Stimulated activated CD4-positive, alpha-beta T cell treated with anti-CD3 and anti-CD28 coated beads, Interleukin-12 subunit alpha, Interleukin-12 subunit beta, amount 100 ng/mL, for 24 hours (primary cell): ENCODE measurements at places on chromosomes 1 and 21.
A peak's percentile ranks its signal among the peaks of the same experiment; 100 is the strongest.

GRCh38 chr1:98991127-98992012 lies 13.3 kb downstream of the PLPPR5 start:
- DNase-seq: no peak

GRCh38 chr1:25343872-25344271 lies 5.7 kb downstream of the TMEM50A start:
- no peak for DNase-seq

DNA sequence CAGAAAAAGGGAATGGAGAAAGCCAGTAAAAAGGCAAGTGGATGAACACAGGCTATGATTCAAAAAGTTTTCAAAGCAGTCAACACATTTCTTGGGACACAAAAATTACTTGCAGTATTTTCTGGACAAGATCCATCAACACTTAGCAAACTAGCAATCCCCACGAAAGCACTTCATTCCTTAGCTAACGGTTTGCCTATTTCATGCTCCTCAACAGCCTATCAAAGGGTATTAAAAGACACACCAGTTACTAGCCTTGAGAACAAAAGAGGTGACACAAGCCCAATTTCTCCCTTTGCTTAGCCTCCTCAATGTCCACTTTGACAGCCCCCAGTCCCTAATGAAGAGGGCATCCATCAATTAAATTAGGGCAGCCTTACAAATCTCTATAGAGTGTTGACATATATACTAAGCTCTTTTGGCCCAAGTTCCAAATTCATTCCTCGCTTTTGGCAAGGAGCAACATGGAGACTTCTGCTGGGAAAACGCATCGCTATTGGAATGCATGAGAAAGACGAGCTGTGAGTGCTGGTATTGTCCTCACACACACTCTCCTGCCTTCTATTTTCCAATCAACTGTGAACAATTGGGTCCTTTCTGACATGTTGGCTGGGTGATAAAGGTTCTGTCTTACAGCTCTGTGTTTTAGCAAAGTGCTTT lies 180.0 kb downstream of the TNR start:
- DNase-seq: no peak

DNA sequence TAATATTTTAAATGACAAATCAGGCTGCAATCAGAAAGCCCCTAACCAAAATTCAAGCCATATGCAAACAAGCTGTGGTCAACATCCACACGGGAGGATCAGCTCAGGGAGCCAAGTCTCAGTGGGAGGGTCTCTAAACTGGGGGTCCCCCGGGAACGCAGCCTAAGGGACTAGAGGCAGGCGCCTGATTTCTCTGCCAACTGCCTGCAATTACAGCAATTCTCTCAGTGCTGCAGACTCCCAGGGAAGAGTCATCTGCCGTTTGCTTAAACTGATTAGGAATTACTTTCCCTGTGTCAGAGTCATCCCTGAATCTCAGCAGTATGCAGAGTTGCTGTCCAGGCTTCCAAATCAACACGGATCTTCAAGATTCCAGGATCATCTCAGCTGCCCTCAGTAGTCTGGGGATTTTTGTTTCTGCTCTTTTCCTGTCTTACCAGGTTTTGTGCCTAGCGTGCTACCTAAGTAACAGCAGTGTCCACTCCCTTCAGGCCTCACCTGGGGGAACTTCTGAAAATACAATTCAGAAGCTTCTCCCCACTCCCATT lies 247.8 kb downstream of the RRAGC start:
- DNase-seq: no peak

DNA sequence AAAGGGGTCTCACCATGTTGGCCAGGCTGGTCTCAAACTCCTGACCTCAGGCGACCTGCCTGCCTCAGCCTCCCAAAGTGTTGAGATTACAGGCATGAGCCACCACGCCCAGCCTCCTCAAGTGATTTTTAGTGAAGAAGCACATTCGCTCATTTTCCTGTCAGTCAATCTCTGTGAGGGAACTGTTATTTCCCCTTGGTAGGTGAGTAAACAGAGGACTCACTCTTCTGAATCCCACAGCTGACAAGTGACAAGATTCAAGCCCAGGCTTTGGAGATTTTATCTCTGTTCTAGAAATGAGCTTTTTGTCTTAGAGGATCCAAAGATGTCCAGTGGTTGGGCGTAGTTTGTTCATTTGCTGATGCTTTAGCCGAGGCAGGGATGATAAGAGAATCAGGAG lies 43.9 kb upstream of the TACSTD2 start:
- DNase-seq: no peak

DNA sequence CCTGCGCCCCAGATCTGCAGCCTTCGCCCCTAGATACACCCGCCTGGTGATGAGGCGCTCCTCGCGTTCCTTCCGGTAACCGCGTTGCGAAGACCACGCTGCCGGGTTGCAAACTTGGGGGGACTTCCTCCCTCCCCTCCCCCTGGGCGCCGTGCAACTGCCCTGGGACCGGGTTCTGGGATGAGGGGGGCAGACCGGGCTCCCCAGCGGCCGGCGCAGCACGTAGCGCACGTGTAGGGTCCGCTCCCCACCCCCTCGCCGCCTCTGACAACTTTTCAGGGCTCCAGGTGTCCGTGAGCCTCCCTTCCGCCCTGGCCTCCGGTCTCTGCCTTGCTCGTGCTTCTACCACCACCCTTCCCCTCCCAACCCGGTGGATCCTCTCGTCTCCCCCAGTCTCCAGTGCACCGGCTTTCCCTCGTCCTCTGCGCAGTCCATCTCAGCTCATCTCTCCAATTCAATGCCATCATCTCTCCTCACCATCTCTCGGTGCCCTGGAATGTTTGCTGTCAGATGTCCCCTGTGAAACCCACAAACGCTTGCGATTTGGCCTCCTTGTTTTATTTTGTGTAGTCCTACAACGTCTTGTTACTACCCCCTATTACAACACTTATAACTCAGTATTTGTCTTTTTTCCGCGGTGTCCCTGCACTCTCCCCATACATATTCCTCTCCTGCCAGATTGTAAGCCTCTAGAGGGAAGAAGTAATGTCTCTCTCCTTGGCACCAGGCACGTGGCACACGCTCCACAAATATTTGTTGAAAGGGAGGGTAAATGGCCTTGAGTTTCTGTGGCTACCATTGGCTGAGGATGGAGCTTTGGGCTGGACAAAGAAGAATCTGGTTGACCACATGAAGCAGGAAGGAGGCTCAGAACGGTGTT lies 782 bp downstream of the PCAT6 start:
- no peak for DNase-seq

DNA sequence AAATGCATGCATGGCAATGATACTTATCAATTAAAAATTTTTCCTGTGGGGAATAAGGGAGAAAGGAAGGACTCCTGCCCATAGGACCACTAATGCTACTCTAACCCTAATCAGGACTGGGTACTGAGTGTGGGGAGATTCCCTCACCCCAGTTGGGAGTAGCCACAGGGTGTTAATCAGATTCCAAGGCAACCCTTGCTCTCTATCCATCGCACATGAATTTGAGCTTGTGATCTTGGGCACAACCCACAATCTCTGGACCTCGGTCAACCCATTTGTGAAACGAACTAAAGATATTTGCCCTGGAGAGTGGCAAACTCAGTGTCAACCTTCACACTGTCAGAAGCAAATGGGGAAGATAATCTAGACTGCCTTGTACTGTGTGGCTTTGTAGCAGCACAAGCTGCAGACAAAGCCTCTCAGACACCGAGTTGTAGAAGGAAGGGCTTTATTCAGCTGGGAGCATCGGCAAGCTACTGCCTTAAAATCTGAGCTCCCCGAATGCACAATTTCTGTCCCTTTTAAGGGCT lies 69.5 kb downstream of the SERINC2 start:
- no peak for DNase-seq

DNA sequence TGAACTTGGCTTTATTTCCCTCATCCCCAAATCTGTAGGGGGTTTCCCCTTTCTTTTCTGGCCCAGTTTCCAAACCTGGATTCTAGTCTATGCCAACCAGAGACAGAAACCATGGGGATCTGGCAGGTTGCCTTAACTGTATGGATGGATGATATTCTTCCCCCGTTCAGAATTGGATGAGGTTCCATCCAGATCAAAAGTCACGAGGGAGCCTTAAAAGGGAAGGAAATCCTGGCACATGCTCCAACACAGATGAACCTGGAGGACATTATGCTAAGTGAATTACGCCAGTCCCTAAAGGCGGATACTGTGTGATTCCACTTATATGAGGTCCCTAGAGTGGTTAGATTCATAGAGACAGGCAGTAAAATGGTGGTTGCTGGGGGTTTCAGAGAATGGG lies 124.4 kb downstream of the HUNK start:
- DNase-seq: no peak

DNA sequence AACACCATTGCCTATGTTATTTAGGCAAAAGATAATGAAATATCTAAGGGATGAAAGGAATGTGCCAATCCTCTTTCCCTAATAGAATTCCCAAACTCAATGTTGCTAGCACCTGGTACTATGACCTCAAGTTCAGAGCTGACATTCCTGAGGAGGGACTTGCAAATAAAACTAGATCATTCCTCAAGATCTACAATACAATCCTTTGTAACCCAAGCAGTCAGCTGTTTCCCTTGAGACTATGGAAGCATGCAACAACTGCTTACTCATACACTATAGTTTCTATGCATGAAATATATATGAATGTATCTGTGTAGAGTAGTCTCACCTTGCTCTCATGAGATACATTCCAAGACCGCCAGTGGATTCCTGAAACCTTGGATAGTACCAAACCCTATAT lies 65.0 kb downstream of the ABL2 start:
- DNase-seq: no peak

GRCh38 chr1:193806079-193807048 lies 620.0 kb upstream of the B3GALT2 start:
- no peak for DNase-seq

DNA sequence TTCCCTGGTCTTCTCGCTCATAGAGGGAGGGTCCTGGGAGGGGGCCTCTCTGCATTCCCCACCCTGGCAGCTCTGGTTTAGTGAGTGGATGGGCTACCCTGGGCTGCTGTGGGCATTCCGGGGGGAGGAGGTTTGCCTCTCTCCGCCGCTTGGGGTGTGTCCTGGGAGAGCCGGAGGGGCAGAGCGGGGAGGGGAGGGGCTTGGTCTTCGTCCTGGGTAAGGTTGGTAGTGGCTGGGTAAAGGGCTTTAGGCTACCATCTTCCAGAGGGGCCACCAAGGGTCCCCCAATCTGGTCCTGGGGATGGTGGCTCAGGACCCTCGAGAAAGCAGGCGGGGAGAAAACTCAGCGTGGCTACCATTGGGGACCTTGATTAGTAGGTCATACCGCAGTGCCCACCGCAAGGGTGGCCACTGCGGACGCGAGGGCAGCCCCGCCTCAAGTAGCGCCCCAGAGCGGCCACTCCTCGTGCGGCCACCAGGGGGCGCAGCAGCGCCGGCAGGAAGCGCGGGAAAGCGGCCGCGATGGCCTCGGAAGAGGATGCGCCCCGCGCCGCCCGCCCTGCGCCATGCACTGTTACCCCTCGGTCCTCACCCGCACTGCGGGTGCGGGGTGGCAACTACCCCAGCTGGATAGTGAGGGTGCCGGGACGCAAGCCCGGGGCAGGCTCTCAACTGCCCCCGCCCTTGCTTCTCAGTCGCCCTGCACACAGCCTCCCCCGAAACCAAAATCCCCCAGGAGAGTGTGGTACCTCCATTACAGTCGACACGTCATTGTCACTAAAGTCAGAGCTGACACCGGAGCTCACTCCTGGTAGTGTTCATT lies 44.1 kb upstream of the SLC25A33 start:
- DNase-seq: peak; percentile 32

GRCh38 chr1:76227621-76228020 lies 153.1 kb downstream of the ST6GALNAC3 start:
- DNase-seq: no peak

GRCh38 chr1:83761167-83762038 lies 237.5 kb downstream of the TTLL7 start:
- DNase-seq: no peak

DNA sequence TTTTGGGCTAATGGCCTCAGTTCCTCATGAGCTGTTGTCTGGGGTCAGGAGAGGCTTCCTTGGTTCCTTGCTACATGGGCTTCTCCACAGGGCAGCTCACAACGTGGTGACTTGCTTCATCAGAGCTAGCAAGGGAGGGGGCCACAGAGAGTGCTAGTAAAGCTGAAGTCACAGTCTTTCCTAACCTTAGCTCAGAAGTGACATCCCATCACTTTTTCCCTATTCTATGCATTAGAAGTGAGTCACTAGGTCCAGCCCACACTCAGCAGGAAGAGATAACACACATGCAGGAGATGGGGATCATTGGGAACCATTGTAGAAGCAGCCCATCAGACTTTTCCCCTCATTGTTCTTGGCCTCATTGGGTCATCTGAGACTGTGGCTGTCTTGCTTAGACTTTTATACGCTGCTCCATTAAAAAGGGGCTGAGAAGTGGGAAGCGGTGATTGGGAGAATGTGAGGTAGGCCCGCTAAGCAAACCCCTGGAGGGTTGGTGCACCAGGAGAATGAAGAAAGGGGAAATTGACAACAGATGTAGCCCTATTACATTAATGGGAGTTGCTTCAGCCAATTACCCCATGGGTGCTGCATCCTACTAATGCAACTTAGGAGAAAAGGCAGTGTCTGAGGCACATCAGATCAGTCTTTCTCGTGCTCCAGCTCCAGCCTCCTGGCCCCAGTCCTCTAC lies 22.1 kb upstream of the IGSF21 start:
- DNase-seq: no peak

GRCh38 chr1:14853518-14853917 lies 255.0 kb downstream of the KAZN start:
- DNase-seq: no peak

DNA sequence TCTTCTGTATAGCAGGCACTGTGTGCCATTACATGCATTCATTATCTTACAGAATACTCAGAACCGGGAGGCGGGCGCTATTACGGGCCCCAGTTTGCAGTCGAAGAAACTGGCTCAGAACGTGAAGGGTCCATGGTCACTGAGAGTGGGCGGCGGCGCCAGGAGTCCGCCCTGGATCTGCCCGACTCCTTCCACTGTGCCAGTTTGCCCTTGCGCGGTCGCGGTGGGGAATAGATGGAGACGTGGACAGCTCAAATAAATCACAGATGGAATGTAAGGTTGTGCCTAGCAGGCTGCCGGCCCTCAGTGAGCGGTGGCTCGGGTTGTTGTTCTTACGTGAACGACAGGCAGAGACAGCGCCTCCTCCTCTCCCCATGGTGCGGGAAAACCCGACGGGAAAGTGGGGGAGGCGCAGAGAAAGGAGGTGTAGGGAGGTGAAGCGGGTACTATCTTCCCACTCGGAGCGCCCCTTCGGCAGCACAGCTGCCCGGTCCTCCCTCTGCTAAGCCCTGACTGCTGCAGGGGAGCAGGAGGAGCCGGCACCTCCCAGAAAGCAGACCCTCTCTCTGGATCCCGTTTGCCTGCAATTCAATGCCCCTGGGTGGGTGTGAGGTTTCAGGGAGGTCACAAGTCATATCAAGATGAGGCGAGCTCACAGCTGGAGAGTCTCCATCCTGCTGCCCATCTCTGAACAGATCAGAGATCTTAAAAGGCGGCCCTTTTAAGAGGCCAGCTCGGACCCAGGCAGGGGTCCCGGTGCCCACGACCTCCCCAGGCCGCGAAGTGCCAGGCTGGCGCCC lies 1.1 kb downstream of the COL9A2 start:
- DNase-seq: no peak

GRCh38 chr1:79255421-79255820 lies 248.9 kb upstream of the ADGRL4 start:
- DNase-seq: no peak

- DNase-seq: no peak
Measured at GRCh38 chr1:2604156-2604843, 17.7 kb downstream of the PRXL2B start.

- DNase-seq: no peak
Measured at GRCh38 chr1:91799159-91799558, 86.8 kb downstream of the TGFBR3 start.

GRCh38 chr1:26994020-26994786 lies 711 bp downstream of the TRNP1 start:
- peak; percentile 28 for DNase-seq
